ENCODE measurements at places on chromosomes 13 and 19. TPM values are rescaled to one million over a fixed set of nuclear protein-coding genes. Genes with fewer than 3 reads are reported as not detected.
A peak's percentile ranks its signal among the peaks of the same experiment; 100 is the strongest.

Gene ZFR2
- total RNA-seq = not detected

Gene RNF113B
- not detected for total RNA-seq

GRCh38 chr13:100594731-100595130 lies 6.1 kb upstream of the GGACT start:
- DNase-seq = no peak

- no peak for DNase-seq
Observed at GRCh38 chr19:54302257-54302656, 10.7 kb downstream of the LILRA5 start.

DNA sequence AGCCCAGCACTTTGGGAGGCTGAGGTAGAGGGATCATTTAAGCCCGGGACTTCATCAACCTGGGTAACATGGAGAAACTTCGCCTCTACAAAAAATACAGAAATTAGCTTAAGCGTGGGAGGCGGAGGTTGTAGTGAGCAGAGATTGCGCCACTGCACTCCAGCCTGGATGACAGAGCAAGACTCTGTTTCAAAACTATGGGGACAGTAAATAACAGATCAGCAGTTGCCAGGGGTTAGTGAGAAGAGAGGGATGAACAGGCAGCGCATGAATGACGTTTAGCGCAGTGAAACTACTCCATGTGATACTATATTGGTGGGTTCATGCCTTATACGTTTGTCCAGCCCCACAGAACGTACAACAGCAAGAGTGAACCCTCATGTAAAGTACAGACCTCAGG lies 7.1 kb upstream of the ICAM3 start:
- DNase-seq = no peak

- DNase-seq = no peak
Observed at GRCh38 chr19:33383720-33384292, 10.3 kb downstream of the CEBPG start.

DNA sequence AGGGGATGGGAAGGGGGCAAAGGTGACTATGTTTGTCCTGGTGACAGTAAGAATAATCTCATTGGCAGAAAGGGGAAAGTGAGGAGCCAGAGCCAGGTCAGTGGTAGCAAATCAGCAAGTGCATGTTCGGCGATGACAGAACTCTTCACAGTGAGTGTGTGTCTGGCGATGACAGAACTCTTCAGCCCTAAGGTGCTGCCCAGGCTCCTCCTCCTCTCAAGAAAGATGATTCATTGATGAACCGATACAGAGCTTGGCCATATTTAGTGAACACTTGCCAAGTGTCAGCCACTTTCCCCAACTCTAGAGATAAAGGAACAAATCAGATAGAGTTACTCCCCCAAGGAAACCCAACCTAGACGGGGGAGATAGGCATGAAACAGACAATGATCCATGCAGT lies 199.3 kb upstream of the UBL3 start:
- DNase-seq = no peak

DNA sequence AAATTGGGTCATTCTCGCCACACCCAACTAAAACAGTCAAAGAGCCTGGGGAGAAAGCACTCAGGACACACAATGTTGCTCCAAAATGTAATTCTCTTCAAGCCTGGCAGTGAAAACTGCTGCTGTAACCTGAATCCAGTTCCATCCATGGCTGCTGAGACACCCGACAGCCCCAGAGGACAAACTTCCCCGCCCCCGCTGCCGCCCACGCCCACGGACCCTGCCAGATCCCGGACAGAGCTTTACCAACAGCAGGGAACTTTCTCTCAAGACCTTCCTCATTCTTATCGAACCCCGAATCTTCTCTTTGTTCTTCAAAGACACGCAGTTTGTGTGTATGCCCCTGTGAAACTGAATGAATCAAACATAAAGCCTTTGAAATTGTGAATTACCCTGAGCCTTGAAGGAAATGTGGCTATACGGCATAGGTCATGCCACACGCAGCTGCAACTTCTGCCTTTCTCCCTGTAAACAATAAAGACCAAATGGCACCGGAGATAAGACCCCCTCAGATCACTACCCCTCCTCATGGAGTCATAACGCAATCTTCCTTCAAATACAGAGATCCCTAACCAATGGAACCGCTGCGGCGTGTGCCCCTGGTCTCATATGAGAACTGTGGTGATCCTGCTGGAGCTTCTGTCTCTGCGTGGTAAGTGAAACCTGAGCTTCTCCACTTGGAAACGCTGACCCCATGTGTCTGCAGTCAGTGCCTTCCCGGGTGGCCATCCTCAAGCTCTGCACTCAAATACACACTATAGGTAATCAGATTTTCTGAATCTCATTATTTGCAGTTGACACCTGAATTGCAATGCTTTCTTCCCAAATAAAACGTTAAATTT lies 4.8 kb upstream of the LAMP1 start:
- peak; percentile 67 for DNase-seq

- DNase-seq = peak; percentile 63
Observed at GRCh38 chr19:45125975-45126493, 33.1 kb downstream of the PPP1R37 start.

GRCh38 chr19:48552406-48553322 lies 692 bp downstream of the SULT2B1 start:
- no peak for DNase-seq

Gene SPTBN4
- total RNA-seq = 1.3 TPM

DNA sequence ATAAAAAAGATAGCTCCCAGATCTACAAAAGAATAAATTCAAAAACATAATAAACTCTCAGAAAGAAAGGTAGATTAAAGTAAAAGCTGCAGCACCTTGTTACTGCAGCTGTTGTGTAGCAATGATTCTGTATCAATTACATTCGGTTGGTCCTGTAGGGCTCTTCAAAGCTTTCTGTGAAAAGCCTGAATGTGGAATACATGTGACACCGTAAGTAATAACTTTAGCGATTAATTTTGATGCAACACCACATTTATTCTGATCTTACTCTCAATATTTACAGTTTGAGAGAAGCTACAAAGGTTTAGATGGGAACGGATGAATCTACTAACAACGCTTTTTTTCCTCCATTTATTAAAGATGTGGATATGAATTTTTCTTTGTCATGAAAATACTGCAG lies 279.2 kb downstream of the DACH1 start:
- DNase-seq = no peak

Gene FXYD3
- not detected for total RNA-seq

Gene VAV1
- total RNA-seq = not detected

Gene NPHS1
- not detected for total RNA-seq

- DNase-seq = no peak
Observed at GRCh38 chr13:43749503-43749902, 37.3 kb downstream of the ENOX1 start.

Gene UFM1
- total RNA-seq = 82.1 TPM

Gene HOMER3
- total RNA-seq = 240 TPM

Gene ANGPTL8
- not detected for total RNA-seq

DNA sequence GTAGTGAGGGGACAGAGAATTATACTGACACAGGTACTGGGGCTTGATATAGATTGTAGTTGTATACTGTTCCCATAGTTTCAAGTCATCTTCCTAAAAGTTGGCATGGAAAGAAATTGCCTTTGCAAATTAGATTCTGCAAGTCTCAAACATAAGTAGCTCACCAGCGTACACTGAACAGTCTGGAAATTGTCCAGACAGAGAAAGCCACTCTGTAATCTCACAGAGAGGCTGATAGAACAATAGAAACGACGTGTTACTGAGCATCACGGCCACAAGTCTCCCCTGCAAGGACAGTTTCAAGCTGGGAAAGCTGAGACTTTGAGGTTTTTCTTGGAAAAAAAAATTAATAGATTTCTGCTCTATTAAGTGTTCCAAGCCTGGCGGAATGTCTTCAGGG lies 228.6 kb downstream of the DNAJC15 start:
- DNase-seq = no peak

DNA sequence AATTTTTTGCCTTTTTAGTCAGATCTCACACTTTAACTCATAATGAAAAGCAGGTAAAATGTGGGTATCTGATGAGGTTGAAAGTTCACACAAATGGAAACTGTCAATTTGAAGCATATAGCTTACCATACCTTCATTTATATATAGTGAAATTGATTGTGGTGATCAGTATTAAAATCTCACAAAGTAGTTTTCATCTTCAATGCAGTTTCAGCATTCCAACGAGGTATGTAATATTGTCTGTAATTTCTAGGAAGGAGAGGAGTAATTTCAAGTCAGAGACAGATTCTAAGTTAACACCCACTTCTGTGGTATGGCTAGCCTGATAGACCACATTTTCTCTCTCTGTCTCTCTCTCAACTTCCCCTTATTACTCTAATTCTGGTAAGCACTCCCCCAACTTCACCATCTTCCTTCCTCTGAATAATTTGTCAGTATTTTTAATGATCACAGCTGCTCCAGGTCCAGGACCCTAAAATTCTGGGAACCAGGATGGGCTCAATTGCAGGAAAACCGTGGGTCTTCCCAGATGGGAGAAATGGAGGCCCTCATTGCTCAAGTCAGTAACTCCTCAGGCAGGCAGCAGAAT lies 455.7 kb downstream of the FGF9 start:
- DNase-seq = no peak

- DNase-seq = no peak
Observed at GRCh38 chr19:17526922-17527321, 15.5 kb downstream of the PGLS start.

Gene RCBTB1
- 38.7 TPM for total RNA-seq

DNA sequence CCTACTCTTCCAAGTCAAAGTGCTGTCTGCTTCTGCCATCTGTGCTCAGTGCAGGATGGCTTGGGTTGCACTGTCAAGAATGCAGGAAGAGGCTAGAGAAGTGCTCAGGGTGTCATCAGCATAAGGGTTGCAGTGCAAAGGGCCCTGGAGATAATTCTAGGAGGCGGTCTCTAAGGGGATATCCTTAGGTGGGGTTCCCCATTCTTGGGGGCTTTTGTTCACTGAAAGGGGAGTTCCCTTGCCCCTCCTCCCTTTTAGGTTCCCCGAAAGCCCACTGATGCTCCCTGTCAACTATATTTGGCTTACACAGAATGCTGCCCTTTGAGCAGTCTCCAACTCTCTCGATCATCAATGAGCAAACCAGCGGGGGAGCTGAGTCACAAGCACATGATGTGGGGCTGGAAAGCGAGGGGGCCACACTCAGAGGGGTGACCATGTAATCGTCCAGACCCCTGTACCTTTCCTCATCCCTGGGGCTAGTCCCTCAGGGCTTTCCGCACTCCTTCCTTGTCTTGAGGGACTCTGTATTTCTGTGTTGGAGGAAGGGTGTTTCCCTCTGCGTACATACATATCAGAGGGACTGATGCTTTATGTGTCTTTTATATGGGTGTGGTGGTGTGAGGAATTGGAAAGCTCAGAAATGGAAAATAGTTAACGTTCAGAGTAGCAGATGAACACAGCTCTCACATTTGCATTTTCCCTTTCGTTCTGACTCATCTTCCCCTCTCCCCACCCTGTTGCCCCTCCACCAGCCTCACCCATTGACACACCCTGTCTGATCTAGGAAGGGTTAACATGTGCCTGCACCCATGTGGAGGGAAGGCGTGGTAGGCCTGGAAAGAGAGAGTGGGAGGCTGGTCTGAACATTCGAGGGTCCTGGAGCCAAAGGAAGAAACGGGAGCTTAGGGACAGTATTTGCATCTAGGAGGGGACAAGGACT lies 6.7 kb downstream of the ZBTB32 start:
- no peak for DNase-seq

Gene ZNF90
- not detected for total RNA-seq

Gene DZIP1
- 23.0 TPM for total RNA-seq

- peak; percentile 27 for DNase-seq
Observed at GRCh38 chr13:101018720-101019119, 344.1 kb upstream of the TMTC4 start.

DNA sequence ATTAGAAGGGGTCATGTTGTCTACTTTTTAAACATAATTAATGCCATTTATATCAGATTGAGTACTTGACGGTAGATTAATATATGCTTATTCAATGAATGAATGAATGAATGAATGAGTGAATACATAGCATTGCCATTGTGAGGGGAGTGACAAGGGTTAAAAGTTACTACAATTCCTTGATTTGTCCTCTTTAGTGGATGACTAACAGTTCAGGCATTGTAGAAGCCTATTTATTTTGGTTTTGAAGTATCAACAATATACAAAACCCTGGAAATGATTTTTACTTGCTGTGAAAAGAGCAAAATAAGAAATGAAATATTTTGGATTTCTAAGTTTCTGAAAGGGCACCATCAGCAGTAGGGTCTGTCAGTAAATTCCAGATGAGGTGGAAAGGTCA lies 122.7 kb downstream of the CYSLTR2 start:
- DNase-seq = no peak

Gene SIGLEC6
- total RNA-seq = not detected

DNA sequence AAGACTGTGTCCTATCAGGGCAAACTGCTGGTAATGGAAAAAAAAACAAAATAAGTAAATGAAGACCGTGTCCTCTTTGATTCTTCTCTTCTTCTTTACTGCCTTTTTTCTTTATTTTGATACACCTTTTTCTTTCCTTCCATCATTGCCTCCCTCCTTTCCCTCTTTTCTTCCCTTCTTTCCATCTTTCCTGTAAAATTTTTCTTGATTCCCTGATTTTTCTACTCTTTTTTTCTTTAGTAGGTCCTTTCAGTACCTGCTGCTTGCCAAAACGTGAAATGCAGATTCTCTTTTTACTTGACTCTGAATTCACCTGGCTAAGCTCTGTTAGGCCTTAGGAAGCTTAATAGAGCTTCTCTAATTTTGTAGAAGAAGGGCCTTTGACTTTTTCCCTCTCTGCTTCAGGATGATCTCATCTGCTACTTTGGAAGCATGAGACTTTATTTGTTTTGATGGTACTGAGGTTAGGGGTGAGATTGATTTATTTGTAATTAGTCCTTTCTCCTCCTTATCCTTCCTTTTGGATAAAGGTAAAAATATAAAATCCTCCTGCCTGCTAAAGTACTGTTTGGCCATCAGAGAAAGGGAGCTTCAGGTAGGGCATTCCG lies 19.2 kb downstream of the LSM14A start:
- DNase-seq = no peak

Gene IGFL2
- not detected for total RNA-seq

Gene ALG5
- total RNA-seq = 29.0 TPM

Gene DACT3
- 3.9 TPM for total RNA-seq

- DNase-seq = no peak
Observed at GRCh38 chr19:15316498-15316897, 15.8 kb downstream of the BRD4 start.

DNA sequence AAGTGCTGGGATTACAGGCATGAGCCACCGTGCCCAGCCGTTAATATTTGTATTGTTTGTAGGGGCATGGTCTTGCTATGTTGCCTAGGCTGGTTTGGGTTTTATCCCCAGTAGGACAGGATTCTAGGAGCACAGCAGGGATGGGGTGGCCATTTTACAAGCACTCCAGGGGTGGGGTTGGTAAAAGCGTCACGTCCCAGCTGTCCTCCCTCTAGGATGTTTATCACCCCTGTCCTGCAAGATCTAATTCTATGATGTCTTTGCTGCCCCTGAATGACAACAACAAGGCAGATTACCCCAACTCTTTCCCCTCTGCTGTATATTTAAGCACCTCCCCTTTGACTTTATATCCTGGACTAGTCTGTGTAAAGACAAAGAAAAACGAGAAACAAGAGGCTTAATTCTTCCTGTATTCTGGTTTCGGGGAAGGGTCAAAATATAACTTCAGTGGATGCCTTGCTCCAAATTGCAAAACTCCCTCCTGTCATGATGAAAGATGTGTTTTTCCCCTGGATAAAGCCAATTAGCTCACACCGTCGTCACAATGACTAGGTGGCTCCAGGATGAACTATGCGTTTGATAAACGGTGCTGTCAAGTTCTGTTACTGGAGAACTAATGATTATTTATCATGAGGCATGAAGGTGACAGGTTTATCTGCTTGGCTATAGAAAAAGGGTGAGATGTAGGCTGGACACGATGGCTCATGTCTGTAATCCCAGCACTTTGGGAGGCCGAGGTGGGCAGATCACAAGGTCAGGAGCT lies 27.8 kb upstream of the OR1M1 start:
- DNase-seq = no peak

Gene LILRB5
- total RNA-seq = not detected

GRCh38 chr19:17575871-17576757 lies 20.7 kb downstream of the COLGALT1 start:
- no peak for DNase-seq

Measured in myocyte (in vitro differentiated cells).